ENCODE measurements at places on chromosomes 3 and 15. TPM values are rescaled to one million over a fixed set of nuclear protein-coding genes. Genes with fewer than 3 reads are reported as not detected.

The UROC1 gene
- not detected for total RNA-seq

The CSNK1G1 gene
- total RNA-seq, result 16.0 TPM

- no peak for DNase-seq
These were observed 3.9 kb downstream of the PLA2G4E start for GRCh38 chr15:42016971-42017370.

DNA sequence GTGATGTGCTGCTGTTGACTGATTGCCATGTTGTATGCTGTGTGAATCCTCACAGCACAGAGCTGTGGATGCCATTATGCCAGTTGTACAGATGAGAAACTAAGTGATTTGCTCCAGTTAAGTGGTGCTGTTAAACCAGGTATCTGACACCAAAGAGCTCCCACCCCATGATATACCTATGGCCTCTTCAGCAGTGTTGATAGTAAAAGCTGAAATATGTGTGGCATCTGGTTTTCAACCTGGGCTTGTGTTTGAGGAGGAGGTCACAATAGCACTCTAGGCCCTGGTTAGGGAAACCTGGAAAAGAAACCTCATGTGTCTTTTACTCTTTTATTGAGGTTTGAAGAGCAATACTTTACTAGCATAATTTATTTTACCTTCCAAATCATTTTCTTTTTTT, 21.4 kb downstream of the RAD54L2 start:
- no peak for DNase-seq

GRCh38 chr3:24490151-24490550, 4.5 kb downstream of the THRB start:
- no peak for DNase-seq

DNA sequence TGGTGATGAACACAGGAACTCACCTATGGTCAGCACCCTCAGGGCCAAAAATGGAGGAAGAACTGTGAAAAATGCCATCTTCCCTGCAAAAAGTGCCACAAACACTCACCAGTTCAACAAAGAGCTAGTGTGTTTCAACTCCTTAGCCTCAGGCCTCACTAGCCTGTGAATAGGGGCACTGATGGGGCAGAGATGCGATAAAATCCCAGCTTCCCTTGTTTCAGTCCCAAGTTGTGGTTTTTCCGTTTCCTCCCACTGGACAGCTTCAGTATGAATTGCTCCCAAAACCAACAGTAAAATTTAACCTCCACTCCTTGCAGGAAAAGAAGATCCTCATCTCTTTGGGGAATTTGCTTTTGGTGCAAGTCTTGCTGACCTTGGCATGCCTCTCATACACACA, 117.4 kb upstream of the ADAMTS9 start:
- no peak for DNase-seq

GRCh38 chr15:83873966-83874365, 220.0 kb downstream of the ADAMTSL3 start:
- no peak for DNase-seq

- no peak for DNase-seq
These were observed 86.4 kb upstream of the SLC4A7 start for GRCh38 chr3:27570421-27571106.

- no peak for DNase-seq
These were observed 38.7 kb upstream of the ARID3B start for GRCh38 chr15:74502301-74502700.

DNA sequence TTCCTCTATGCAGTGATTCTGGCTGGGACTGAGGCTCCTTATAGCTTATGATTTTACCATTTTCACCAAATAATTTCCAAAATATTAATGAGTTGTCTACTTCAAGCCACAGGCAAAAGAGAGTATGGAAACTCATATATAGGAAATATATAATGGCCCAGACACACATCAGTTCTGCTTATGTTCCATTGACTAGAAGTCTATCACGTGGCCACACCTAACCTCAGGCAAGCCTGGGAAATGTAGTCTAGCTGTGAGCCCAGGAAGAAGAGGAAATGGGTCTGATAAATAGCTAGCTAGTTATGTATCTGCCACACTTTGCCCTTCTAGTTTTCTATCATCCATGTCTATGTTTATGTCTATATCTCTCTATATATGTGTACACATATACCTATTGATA, 195.1 kb downstream of the OTOL1 start:
- no peak for DNase-seq

DNA sequence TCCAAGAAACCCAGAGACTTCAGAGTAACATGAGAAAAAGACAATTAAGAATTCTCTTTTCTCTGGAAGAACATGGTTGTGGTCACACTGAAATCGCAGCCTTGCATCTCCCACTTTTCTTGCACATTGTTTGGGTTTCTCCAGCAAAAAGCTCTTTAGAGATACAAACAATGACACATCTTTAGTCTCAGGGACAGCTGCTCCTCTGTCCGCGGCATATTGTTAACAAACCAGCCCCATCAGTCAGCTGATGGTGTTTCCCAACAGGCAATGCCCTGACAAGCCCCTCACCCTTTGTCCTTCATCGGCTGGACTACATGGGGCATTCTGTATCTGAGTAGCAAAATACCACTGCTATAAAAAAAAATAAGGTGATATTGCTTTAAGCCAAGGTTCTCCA, 53.4 kb downstream of the UMPS start:
- DNase-seq, result no peak

- DNase-seq, result no peak
These were observed 81.5 kb downstream of the GAP43 start for GRCh38 chr3:115704661-115705338.
